ENCODE measurements at places on chromosomes 1 and 21.

GRCh38 chr21:27339902-27340301 lies 373.0 kb upstream of the ADAMTS5 start:
- no peak for DNase-seq

DNA sequence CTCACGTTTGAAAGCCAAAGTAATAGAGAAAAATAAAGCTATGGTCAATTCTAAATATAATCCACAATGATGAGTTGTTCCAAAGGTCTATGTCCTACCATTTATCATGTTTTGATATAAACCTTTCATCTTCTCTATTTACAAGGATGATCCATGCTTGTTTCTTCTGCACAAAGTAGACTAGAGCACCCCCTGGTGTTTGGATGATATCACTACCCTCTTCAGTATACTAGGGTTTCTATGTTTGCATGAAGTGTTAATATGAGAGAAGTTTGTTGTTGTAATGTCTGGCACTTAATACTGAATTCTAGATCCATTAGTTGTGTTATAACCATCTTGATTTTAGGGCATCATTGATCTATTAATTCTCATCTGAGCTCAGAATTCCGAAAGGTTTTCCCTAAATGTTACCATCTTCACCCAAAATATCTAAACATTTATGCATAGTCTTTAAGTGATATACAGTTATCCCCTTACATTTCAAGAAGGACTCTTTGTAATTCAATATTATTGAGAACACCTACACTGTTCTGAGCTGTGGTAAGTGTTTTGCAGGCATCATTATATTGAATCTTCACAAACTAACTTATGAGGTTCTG lies 21.1 kb downstream of the CLDN8 start:
- peak; percentile 28 for DNase-seq

- no peak for DNase-seq
These were observed 6.8 kb upstream of the OTUD7B start for GRCh38 chr1:150017206-150017750.

DNA sequence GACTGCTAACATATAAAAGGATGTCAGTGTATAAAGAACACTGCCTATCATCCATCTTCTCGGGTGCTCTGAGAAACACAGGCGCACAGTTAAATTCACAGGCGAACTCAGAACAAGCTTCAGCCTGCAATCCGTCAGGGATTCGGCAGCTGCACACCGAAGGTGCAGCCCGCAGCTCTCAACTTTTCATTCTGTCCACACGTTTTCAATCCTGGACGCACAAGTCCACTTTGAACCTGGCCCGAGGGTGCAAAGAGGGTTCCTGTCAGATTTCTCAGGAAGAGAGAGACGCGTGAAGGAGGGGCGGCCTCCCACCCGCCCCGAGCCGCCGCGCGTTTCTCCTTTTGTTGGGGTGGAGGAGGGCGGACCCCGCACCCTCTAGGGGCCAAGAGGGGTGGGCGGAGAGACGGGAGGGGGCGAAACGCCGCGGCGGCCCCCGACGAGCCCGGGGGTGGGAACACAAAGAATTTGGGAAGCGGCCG lies 724 bp downstream of the DOCK7 start:
- DNase-seq = peak; percentile 24

- DNase-seq = no peak
These were observed 108.6 kb upstream of the ERRFI1 start for GRCh38 chr1:8134546-8135235.

GRCh38 chr1:206979379-206980043 lies 9.3 kb upstream of the FCAMR start:
- DNase-seq = no peak

DNA sequence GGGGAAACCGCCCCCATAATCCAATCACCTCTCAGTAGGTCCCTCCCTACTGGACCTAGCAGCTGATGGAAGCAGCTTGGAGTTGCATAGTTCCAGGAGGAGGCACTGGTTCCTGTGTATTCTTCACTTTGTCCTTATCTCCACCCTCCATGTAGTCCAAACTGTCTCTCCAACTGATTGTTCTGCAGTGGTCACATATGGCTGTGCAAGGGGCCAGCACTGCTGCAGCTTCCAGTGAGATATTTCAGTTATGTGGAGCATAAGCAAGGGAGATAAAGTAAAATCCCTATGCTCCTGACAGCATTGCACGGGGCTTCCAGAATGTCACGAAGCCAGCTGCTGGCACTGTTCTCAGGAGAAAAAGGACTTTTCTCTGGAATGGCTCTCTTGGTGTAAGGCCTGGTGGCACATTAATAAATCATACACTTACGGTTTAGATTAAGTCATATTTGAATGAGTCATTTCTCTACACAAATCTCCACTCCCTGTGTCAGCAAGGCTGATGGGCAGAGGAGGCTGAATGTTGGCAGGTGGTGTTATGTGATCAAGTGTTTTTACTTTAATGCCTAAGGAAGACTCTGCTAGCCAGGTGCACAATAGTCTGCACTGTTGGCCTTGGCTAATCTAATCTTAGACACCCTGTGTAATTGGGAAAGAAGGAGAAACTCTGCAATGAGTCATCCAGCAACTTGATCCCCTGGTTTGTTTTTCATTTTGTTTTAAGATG lies 93.4 kb downstream of the KCNK1 start:
- no peak for DNase-seq

DNA sequence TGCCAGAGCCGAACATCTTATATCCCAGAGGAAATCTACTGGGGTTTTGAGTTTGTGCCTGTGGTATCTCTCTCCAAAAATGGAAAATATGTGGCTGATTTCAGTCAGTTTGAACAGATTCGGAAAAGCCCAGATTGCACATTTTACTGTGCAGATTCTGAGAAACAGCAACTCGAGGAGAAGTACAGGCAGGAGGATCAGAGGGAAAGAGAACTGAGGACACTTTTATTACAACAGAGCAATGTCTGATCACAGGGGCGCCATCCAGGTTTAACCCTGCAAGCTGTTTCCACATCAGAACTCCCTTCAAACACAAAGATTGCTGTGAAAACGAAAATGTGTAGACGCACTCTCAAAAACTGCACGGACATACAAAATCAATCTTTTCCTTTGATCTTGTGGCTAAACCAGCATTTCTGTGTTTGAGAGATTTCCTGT lies 43.4 kb downstream of the KCNJ15 start:
- DNase-seq = no peak

DNA sequence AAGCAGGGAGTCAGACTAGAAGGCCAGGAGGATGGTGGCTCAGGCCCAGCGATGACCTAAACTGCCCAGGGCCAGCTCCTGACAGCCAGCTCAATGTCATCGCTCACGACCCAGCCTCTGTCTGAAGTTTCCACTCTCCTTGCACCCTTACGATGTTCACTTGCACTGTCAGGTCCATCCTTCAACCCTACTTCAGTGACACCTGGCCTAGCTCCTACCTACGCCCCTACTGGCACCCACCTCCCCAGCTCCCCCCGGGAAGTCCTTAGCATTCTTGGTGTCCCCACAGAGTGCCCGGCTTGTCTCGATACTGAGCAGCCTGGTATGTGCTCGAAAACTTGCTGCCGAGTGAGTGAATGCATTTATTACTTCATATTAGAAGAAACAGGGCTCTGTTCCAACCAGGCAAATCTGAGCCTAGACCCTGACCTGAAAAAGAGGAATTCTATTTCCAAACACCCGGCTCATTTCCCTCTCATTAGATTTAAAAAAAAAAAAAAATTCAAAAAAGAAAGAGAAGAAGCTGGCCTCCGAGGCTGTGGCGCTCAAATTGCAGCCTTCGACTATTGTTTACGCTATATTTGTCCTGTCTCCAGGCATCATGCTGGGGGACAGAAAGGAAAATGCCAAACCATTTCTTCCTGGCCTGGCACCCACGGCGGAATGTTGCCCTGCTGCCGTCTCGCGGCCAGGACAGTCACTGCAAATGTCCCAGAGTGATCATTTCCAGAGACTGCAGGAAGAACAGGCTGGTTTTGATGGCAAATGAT lies 29.8 kb upstream of the LRRC38 start:
- no peak for DNase-seq

Data from NCI-H1105 (cell line).